ENCODE measurements at places on chromosomes 11 and 22. TPM values are rescaled to one million over a fixed set of nuclear protein-coding genes. Genes with fewer than 3 reads are reported as not detected.

Gene ISX
- total RNA-seq = not detected

Gene RFPL3
- total RNA-seq = not detected

Gene LRRC74B
- under 0.01 TPM for total RNA-seq

Gene CALCA
- not detected for total RNA-seq

Gene TPST2
- 16.2 TPM for total RNA-seq

Gene IL18BP
- total RNA-seq = 1.3 TPM

Gene MS4A6A
- not detected for total RNA-seq

Gene KRTAP5-8
- not detected for total RNA-seq

Gene MS4A14
- total RNA-seq = not detected

Gene CEP164
- 22.2 TPM for total RNA-seq

Gene MYO7A
- total RNA-seq = 0.09 TPM

Gene RIMBP3C
- 0.47 TPM for total RNA-seq

Gene C11orf42
- not detected for total RNA-seq

Gene BTBD10
- 78.8 TPM for total RNA-seq

Gene GLYAT
- total RNA-seq = not detected

Gene MS4A2
- not detected for total RNA-seq

Gene DDI1
- total RNA-seq = not detected

Gene PATE2
- not detected for total RNA-seq

Gene CARD18
- total RNA-seq = not detected

Gene PIH1D2
- total RNA-seq = 1.4 TPM

Gene UCP2
- total RNA-seq = 1.9 TPM

Gene P2RX6
- total RNA-seq = 2.6 TPM

Gene C11orf97
- total RNA-seq = not detected

Gene MADD
- total RNA-seq = 14.6 TPM

Gene GTF2H1
- 39.4 TPM for total RNA-seq
